ENCODE measurements at places on chromosomes 6 and 20. TPM values are rescaled to one million over a fixed set of nuclear protein-coding genes. Genes with fewer than 3 reads are reported as not detected.

OPRM1 gene
- not detected for total RNA-seq

EFCAB8 gene
- not detected for total RNA-seq

GGTLC1 gene
- total RNA-seq: not detected

WFDC10B gene
- total RNA-seq: not detected

SLC35F1 gene
- total RNA-seq: 1.3 TPM

MLN gene
- total RNA-seq: not detected

MUC21 gene
- total RNA-seq: not detected

CDH4 gene
- not detected for total RNA-seq

ACTL10 gene
- 0.75 TPM for total RNA-seq

CUL9 gene
- total RNA-seq: 26.2 TPM
